ENCODE measurements at places on chromosomes 3 and 15.

GRCh38 chr3:23944007-23944783, 891 bp upstream of the NR1D2 start:
- DNase-seq, result no peak

DNA sequence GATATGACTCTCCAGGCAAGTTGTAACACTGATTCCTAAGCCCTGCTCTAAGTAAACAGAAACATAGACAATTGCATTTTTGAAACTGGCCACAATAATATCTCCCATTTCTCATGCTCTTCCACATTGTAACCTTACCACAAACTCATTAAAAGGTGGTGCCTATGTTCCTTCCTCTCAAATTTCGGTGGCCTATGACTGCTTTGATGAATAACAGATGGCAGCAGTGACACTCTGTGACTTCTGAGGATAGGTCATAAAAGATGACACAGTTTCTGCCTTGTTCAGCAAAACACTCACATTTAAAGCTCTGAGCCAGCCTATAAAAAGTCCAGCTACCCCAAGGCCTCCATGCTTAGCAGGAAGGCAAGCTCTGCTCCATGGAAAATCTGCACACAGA, 195.2 kb downstream of the EFHB start:
- no peak for DNase-seq

GRCh38 chr3:152317956-152318355, 49.2 kb downstream of the MBNL1 start:
- no peak for DNase-seq

- no peak for DNase-seq
Observed at GRCh38 chr3:173109143-173109542, 31.9 kb downstream of the SPATA16 start.

DNA sequence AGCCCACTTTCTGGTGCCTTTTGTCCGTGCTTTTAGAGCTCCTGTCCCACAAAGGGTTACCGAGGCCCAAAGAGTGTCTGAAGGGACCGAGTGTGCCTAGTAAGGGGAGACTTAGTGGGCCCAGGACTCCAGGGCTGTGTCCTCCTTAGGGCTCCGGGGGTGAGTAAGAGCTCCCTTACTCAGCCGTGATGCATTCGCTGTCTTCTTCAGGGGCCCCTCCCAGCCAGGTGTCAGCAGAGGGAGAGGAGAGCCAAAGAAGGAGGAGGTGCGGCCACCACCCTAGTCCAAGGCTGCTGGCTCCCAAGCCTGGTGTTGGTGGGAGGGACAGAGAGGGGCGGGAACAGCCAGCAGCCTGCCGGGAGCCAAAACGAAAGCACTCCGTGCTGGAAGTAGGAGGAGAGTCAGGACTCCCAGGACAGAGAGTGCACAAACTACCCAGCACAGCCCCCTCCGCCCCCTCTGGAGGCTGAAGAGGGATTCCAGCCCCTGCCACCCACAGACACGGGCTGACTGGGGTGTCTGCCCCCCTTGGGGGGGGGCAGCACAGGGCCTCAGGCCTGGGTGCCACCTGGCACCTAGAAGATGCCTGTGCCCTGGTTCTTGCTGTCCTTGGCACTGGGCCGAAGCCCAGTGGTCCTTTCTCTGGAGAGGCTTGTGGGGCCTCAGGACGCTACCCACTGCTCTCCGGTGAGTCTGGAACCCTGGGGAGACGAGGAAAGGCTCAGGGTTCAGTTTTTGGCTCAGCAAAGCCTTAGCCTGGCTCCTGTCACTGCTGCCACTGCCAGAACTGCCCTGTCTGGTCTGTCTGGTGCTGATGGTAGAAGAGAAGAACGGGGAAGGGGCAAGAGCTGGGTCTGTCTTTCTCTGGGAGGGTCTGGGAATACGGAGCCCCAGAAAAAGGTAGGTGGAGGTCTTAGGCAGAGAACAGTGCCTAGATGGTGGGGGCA, at the start of gene IL17RC:
IL17RC (plus strand) TSS at position 365 of the 947 bp plus-strand sequence; CDS start at position 583, 218 bp downstream.
- no peak for DNase-seq

GRCh38 chr3:193883551-193883950, 252.4 kb upstream of the HES1 start:
- DNase-seq, result no peak

DNA sequence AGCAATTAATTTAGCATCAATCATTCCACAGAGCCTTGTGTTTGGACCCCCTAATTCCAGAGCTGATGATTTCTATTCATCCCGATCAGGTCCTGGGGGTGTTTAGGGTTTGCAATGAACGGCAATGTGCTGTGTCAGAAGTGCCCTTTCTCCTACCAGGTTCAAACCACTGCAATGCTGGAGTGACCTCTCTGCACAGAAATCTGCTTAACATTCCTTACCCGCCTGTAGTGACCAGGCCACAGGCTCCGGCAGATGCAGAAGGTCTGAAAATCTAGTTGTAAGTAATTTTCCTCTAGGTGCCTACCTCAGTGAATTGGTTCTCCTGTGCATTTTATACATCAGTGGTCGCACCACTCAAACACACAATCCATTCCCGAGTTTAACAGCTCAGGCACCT, 725.3 kb upstream of the CFAP20DC start:
- DNase-seq, result no peak

DNA sequence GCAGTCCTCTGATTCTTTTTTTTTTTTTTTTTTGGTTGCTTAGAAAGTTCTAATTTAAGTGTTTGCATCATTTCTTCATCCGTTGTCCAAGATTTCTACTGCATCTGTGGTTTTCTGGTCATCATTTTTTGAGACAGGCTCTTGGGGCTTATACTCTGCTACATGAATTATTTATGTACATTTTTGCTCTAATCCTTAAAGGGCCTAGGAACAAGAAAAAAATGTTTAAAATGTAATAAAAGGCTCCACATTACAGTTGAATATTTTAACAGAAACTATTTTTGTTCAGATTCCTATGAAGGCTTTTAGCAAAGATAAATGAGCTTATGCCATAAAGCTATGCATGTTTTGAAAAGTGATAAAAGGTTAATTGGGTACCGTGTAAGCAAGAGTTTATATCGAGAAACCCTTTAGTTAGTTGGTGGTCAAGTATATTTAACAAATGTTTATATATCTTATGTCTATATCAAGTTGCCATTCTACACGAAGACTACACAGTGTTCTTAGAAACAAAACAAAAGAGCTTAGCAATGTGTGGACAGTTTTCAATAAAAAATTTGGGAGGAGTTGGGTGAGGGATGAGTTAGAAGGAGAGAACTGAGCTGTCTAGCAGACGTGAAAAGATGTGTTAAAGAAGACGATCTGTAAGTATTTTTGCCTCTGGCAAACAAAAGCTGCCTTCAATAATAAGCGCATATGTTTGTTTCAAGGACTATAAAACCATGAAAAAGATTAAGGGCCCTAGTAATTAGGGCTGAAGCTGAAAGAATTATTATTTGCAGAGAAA, 563.6 kb upstream of the NAALADL2 start:
- DNase-seq, result no peak
